Activated gamma-delta T cell treated with Interleukin-2 at 50 U/mL for 16 hours (primary cell): ENCODE measurements at places on chromosomes 11 and 22.
A peak's percentile ranks its signal among the peaks of the same experiment; 100 is the strongest.

- DNase-seq, result no peak
Measured at GRCh38 chr22:39313258-39314001, 6.0 kb downstream of the RPL3 start.

DNA sequence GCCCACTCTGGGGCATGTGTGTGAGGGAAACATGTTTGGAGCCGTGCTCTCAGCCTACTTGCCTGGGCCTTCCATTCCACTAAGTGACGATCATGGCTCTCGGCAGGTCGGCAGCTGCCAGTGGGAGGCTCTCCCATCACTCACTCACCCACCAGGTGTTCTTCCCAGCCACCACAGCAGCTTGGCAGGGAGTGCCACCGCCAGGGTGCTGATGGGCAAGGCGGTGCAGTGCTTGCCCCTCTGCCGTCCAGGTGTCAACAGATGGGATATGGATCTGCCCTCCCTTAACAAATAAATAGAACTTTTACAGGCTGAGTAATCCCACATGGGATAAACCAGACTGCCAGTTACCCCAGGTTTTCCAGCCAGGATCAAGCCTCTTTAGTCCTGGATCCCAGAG, 205.5 kb upstream of the TMEM45B start:
- DNase-seq, result no peak

GRCh38 chr11:35838071-35838470, 105.8 kb upstream of the LDLRAD3 start:
- no peak for DNase-seq

GRCh38 chr11:1507381-1508140, 21.0 kb upstream of the MOB2 start:
- no peak for DNase-seq

- DNase-seq, result no peak
Measured at GRCh38 chr11:16456366-16456765, 100.0 kb upstream of the SOX6 start.

DNA sequence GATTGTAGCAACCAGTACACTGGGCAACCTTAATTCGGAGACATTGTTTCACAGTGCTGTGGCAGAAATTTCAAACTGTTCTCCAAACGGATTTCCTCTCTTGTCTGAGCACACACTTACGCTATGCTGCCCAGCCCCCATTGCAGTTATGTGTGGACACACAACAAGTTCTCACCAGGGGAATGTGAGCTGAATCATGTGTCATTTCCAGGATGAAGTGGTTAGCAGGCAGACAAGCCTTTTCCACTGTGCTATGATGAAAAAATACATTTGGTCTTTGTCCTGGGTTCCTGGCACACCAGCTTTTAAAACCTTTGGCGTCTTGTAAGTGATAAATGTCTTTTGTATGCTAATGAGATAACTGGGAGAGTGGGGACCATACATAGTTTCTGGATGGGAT, 46.9 kb upstream of the SYT9 start:
- DNase-seq, result no peak

GRCh38 chr11:62539238-62539925, 7.2 kb downstream of the AHNAK start:
- DNase-seq, result peak; percentile 56

DNA sequence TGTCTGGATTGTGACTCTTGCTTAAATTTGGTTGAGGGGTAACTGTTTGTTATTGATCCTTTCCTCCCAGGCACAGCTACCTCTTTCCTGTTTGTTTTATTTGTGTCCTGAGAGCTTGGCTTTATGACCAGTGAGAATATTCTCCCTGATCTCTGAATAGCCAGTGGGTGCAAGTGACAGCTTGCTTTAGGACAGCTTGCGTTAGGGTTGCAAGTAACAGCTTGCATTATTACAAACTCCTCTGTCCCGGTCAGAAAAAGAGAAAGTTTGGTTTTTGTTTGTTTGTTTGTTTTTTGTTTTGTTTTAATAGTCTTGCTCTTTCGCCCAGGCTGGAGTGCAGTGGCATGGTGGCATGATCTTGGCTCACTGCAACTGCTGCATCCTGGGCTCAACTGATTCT, 3.3 kb upstream of the KLHL22 start:
- no peak for DNase-seq

DNA sequence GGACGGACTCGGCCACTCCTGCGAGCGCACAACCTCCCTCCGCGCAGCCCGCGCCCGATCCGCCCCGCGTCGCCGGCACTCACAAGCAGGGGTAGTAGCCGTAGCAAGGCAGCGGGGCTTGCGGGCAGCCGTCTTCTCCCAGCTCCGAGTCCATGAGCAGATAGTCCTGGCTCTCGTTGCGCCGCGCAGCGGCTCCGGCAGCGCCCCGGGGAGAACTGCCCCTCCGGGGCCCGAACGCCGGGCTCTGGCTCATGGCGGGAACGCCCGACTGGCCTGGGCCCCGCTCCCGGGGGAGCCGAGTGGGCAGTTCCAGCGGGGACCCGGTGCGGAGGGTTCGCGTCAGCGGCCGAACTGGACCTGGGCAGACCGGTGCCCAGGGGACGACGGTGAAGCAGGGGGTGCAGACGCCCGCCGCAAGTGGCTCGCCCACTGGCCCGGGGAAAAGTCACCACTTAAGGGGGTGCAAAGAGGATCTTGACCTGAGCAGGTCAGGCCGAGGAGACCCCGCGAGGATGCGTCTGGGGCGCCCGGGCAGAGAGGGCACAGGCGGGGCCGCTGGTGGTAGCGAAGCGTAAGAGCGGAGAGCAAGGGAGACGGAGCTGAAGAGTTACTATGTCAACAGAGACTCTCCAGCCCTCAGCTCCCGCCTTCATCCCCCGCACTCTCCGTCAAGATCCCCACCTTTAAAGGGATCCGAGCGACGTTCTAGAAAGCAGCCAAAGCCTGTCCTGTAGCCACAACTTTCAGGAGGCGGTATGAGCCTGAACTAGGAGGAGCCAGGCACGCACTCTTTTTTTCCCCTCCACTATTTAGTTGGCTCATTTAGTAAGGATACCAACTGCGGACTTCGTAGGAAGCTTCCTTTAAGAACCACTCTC, at the start of gene TRPC6:
TRPC6 (minus strand) TSS at position 757 of the 878 bp plus-strand sequence; CDS start at position 253, 504 bp downstream.
- DNase-seq, result no peak

- DNase-seq, result no peak
Measured at GRCh38 chr22:43627485-43628213, 184.5 kb downstream of the EFCAB6 start.

DNA sequence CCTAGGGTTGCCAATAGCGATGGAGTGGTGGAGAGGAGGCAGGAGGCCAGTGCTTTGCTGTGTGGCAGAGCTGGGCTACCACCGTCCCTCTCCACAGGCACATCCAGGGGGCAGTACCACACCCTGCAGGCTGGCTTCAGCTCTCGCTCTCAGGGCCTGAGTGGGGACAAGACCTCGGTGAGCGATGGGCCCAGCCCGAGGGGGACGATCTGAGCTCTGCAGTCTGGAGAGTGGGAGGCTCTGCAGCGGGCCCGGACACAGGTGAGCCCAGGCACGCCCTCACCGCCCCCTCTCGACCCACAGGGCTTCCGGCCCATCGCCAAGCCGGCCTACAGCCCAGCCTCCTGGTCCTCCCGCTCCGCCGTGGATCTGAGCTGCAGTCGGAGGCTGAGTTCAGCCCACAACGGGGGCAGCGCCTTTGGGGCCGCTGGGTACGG, 2.5 kb downstream of the PKP3 start:
- DNase-seq, result no peak

DNA sequence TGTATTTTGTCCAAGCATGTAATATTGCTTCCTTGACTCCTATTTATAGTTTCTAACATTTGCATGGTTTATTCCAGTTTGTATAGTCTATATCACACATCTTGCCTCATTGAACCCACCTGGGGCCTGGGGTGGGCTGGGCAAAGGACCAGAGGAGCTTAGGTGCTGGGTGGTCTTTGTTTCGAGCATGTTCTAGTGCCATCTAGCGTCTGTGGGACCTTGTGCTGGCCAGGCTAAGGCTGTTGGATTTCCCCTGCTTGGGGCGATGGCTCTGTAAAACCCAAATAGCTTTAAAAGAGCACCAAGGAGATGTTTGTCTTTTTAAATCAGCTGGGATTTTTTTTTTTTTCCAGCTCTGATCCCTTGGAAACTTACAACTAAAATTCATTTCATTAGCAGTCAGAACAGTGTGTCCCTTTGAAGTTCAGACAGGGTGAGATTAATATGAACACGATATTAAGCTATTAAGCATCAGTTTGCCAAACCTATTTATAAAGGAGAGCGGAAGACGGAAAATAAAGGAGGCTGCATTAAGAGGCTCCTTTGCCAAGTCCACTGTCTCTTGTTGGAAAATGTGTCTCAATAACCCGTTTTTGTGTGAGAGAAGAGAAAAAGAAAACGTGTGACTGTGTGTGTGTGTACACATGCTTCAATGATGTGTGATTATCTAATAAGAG, 157.4 kb downstream of the COMMD9 start:
- DNase-seq, result no peak

GRCh38 chr22:29925402-29925801, 42.4 kb downstream of the MTMR3 start:
- DNase-seq, result no peak

GRCh38 chr22:48210198-48210580, 1447.7 kb downstream of the TBC1D22A start:
- no peak for DNase-seq

DNA sequence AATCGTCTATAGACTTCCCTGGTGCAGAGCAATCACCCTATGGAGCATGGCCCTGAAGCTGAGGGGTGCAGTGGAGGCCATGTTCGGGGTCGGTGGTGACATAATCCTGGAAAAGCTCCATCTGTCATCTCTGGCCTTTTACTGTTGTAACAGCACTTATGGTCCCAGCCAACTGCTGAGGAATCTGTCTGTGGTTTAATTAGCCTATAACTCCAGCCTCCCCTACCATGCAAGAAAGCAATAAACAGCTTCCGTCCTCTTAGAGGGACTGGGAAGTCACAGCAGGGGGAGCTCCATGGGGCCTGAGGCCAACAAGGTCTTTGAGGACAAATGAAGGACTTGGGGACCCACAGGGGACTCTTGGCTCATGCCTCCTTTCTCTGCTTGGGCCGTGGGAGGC, 159.1 kb upstream of the NECTIN1 start:
- DNase-seq, result no peak

DNA sequence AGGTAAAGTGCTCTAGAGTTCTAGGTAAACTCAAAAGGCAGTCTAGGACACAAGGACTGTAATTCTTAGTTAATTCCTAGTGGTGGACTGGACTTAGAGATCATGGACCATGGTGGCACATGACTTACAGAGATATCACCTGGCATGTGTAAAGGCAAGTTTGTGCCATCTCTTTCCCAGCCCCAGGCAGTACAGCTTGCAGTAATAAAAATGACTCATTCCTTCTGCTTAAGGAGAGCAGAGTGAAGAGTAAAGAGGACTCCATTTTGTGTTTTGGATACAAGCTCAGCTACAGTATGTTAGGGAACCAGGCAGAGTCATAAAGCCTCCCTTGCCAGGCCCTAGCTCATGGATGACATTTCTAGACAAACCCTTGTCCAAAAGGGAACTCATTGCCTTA, 629.9 kb downstream of the JRKL start:
- no peak for DNase-seq

- no peak for DNase-seq
Measured at GRCh38 chr11:40387240-40387980, 1072.0 kb downstream of the LRRC4C start.

DNA sequence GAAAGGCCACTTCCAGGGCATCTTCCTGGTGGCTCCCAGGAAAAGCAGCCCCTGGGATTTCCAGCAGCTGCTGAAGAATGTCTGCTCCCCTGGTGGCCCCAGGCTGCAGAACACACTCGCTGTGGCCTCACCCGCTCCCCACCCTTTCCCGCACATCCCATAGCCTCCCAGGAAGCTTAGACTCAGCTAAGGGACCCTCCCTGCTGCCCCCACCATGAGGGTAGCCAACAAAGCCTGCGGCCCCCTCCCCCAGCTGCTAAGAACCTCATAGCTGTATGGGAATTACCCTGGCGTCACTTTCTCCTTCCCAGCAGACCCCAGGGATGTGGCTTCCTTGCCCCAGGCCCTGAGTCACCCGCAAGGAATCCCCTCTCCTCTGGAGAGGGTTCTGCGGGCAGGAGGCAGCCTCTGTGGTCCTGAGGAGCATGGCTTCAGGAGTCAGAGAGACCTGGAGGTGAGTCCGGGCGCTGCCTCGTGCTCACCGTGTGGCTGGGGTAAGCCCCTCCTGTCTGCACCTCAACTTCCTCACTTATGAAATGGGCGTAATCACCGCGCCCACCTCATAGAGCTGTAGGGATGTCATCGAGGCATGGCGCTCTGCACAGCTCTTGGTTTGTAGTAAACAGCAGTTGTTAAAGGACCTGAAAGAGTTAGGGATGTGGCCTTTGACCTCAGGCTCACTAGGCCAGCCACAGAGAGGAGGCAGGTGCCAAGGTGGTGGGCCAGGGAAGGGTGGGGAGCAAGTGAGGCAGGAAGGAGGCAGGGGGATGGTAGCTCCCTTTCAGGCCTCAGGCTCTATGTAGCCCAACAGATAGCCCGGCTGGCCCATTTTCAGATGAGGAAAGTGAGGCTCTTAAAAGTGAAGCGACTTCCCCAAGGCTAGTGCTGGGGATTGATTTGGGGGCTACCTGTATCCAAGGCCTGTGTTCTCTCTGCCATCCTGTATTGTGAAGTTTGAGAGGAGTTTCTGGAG, 71.2 kb downstream of the LRRC32 start:
- no peak for DNase-seq

DNA sequence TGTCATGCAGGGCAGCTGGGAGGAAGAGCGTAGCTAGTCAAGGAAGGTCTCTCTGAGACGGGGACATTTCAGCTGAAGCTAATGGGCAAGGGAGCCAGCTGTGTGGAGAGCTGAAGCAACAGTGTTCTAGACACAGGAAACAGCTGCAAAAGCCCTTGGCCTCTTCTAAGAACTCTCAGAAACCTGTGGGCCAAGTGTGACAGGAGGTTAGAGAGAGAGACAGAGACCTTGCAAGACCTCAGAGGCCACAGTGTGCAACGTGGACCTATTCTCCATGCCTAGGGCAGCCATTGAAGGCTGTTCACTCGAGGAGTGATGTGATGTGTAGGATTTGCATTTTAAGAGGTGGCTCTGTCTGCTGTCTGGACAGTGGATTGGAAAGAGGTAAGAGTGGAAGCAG, 48.7 kb upstream of the TNRC6B start:
- DNase-seq, result peak; percentile 36

DNA sequence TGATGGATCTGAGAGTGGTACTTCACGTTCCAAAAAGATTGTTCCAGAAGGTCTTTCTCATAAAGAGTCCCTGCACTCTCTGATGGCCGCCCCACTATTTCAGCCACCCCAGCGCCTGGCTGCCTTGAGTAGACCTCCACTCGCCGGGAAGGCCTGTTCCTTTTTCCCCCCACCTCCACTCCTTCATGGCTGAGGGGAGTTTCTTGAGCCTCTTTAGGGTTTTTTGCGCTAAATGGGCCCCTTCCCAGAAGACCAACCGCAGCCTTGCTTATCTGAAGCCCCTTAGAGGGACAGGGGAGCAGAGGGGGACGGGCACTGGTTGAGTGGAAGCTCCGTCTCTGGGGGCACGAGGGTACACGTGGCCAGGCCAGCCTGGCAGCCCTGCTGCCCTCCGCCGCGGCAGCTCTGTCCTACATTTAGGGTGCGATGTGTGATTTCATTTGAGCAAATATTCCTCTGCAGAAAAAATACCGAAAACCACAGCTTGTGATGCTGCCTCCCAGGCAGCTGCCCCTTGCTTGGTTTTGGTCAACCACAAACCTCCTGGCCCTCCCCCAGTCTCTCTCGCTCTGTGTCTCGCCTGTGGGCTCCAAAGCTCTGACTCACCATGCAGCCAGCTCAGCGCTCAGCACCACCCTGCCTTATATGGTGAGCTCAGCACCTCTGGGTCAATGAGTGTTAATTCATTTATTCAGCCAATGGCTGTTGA, 88.7 kb downstream of the TP53I11 start:
- DNase-seq, result peak; percentile 79

GRCh38 chr22:46031965-46032851, 55.2 kb upstream of the WNT7B start:
- no peak for DNase-seq
